ENCODE measurements at places on chromosomes 1 and 21.
A peak's percentile ranks its signal among the peaks of the same experiment; 100 is the strongest.

- DNase-seq: no peak
These were observed 41.4 kb upstream of the LMX1A start for GRCh38 chr1:165397944-165398343.

DNA sequence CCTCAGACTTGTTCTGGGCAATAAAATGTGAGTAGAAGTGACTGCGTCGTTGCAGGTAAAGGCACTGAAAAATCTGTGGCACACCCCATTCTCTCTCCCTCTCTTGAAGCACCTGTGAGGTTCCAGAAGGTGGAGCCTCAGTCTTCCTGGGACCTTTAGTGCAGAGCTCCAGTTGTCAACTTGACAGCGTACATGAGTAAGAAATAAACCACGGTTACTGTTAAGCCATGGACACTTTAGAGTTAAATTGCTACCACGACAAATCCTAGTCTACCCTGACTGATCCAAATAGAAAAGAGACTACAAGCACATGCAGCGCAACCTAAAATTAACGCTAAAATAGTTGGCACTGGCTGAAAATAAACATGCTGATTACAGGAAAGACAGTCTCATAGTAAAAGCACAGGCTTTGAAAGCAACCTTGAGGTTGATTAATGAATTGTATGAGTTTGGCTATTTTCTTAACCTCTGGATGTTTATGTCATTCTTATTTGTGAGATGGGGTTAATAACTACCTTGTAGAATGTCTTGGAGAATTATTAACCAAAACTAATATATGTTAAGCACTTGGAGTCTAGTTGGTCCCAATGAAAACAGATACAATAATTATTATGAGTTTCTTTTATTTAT is 93.0 kb upstream of the PLPPR4 start:
- no peak for DNase-seq

GRCh38 chr1:91651243-91651642 is 150.6 kb downstream of the CDC7 start:
- no peak for DNase-seq

GRCh38 chr1:47565092-47565491 is 127.2 kb downstream of the FOXD2 start:
- DNase-seq: no peak

DNA sequence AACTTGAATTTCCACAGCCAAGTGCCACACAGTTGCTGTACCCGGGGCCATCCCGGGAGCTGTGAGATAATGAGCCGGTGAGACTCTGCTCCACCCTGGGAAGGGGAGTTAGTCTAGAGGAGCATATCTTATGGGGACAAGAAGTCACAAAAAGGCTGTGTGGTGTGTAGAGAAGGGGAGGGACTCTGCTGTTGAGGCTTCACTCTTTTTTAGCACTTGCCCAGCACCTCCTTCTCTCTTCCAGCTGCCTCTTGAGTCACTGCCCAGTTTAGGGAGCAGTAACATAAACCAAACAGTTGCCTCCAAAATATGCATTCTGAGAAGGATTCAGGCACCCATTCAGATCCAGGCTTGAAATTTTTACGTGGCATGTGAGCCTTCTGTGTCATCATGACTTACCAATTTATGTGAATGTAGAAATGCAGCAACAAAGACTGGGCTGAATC is 744 bp upstream of the WDR26 start:
- DNase-seq: no peak

- no peak for DNase-seq
These were observed 975.7 kb upstream of the ADGRL2 start for GRCh38 chr1:80825067-80825466.

GRCh38 chr21:46431884-46432488 is 26.7 kb upstream of the DIP2A start:
- no peak for DNase-seq

GRCh38 chr1:22803833-22804232 is 93.2 kb downstream of the EPHB2 start:
- no peak for DNase-seq

DNA sequence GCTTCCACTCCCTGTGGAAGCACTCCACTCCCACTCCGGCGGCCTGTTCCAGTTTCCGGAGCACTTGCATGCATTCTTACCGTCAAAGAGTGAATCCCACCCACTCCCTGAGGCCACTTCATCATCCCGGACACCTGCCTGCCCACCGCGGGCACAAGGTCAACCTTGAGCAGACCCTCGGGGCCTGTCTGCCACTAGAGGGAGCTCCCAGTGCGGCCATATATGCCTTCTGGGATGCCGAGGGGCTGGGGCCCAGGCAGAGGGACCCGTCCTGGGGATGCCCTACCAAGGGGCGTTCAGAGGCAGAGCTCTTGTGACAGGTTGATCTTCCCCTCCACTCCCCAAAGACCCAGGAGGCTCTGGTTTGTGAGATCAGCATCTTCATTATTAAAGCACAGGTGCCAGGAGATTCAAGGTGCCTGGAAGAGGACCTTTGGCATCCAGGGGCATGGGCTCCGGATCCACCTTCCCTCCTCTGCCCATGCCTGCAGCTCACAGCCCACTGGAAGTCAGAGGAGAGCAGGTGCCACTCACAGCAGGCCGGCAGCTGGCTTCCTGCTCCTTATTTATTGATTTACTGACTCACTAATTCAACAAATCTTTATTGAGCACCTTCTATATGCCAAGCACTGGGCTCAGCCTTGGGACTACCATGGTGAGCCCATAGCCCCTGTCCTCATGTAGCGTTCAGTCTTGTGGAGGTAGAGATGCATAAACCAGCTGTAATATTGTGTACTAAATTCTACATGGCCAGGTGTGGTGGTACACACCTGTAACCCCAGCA is 47.3 kb downstream of the UBIAD1 start:
- no peak for DNase-seq

- DNase-seq: no peak
These were observed 10.2 kb upstream of the UBL4B start for GRCh38 chr1:110102081-110102480.

GRCh38 chr1:110034040-110034450 is 379 bp upstream of the STRIP1 start:
- no peak for DNase-seq

DNA sequence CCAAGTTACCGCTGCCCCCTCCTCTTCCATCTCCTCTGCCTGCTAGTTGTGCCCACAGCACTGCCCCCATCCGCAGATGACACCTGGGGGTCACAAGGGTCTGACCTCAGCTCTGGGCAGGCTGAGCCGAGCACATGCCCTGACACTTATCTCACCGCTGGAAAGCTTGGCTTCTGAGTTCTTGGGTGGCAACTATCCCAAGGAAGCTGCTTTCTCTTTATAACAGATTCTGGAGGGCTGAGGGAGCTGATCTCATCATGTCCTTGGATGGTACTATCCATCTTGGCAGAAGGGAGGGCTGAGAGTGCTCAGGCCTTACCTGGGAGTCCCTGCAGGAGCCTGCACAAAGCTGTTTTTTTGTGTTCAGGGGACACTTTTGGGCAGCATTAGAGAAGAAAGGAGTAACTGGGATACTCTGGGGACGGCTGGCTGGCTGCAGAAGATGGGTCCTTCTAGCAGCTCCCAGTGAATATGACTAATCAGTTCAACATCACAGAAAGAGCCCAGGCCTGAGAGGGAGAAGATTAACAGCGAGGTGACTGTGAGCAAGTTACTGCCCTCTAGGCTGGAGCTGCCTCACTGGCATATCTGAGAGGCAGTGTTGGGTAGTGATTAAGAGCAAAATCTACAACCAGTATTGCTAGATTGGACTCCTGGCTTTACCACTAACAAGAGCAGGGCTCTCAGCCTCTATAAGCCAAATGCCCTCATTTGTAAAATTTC is 71.6 kb downstream of the PLXNA2 start:
- DNase-seq: no peak

DNA sequence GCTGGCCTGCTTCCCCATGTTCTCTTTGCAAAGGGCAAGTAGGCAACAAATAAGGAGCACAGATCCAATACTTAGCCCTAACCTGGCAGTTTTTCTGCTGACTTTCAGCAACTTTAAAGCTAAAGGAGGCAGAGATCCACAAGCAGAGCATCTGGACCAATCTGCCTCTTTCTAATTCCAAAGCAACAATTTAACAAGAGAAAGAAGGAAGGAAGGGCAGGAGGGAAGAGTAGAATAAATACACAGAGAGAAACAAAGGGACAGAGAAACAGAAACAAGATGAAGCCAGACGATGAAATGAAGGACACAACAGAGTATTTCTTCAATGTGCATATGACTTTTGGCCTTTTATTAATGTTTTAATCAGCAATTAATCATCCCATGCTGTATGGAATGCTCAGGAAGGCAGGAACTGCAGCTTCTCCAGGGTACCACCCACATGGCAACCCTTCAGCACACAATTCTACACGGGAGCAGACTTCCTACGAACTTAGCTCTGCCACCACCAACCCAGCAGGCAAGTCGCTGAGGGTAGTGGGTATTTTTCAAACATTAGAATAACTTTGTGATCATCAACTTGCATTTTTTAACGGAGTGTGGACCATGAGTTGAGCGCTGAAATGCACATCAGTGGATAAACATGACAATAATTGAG is 15.3 kb downstream of the CLCC1 start:
- no peak for DNase-seq

GRCh38 chr1:97632776-97633175 is 288.1 kb downstream of the DPYD start:
- no peak for DNase-seq

- DNase-seq: no peak
These were observed 175.3 kb downstream of the PLPP3 start for GRCh38 chr1:56404066-56404465.

DNA sequence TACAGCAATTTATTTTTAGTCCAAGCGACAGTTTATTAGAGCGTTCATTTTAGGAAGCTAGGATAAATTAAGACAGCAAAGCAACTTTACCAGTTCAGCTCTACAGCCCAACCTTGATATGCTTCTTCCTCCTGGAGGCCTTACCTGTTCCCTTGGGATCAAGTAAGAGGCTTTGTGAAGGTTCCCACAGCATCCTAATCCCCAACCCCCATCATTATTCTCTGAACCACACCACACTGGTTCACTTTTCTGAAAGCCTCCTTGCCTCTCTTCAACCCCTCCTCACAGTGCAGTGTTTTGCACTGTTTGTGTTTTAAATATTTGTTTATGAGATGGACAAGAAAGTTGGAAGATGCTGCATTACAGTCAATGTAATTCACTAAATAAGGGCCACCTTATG is 126.3 kb upstream of the CXADR start:
- no peak for DNase-seq

DNA sequence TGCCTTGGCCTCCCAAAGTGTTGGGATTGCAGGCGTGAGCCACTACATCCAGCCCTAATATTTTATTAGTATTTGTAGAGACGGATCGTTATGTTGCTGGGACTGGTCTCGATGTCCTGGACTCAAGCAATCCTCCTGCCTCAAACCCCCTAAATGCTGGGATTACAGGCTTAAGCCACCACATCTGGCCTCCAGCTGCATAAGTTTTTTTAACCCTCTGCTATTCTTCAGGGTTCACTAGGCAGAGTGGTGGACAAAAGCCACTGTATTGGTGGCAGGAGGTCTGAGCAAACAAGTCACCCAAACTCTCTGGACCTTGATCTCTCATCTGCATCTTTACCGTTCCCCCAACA is 10.1 kb upstream of the CLIC4 start:
- DNase-seq: no peak

GRCh38 chr1:10866321-10867093 is 70.1 kb upstream of the CASZ1 start:
- DNase-seq: no peak

DNA sequence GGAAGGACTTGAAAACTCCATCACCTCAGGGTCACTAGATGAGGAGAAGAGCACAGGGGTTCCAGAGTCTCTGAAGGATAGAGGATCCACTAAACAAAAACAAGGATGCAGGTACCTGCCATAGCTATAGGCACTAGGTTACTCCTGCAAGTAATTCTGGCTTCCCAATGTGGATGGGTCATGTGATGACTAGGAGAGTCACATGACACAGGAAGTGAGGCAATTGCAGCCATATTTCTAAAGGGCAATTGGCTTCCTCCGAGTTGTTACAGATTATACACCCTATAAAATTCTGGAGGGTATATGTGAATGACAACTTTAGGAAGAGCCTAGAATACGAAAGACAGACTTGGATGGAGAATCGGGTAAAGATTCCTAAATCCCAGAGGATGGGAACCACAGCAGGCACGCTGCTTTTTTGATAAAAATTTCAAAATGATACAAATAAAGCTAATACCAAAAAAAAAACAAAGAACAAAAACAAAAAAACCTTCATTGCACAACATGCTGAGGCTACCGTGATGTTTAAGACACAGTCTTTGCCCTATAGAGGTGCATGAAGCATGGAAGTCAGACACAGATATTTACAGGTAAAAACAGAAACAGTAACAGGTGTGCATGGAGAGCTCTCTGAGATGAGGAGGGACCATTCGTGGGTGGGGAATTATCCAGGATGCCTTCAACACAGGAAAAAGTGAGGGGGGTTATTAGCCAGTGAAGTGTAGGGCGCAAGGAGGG is 10.5 kb downstream of the MTX1 start:
- DNase-seq: no peak

DNA sequence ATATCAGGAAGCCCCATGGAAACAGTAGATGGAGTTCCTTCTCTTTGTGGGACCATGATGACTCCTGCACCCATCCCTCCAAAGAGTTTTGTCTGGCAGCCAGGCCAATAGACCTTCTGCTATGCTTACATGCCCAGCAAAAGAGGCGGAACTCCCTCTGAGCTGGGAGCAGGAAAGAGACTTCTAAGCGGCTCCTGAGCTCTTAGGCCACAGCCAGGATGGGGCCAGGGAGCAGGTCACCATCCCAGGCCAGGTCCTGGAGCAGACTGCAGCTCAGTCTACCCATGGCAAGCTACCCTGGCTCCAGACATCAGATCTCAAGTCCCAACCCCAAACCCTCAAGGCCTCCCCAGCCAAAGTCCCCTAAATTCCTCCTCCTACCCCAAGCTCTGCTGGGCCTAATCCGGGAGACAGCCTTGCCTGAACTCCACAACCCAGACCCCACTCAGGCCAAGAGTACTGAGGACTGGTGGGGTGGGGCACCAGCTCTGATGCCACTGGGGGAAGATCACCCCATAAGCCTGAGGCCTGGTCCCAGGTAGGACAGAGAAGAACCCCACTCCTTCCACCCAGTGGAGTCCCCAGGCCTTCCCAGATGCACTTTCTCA is 387.9 kb downstream of the MATN1 start:
- no peak for DNase-seq

- DNase-seq: no peak
These were observed 68.5 kb downstream of the RBM11 start for GRCh38 chr21:14284481-14284880.

GRCh38 chr1:55120538-55120937 is 81.2 kb downstream of the PCSK9 start:
- DNase-seq: no peak

DNA sequence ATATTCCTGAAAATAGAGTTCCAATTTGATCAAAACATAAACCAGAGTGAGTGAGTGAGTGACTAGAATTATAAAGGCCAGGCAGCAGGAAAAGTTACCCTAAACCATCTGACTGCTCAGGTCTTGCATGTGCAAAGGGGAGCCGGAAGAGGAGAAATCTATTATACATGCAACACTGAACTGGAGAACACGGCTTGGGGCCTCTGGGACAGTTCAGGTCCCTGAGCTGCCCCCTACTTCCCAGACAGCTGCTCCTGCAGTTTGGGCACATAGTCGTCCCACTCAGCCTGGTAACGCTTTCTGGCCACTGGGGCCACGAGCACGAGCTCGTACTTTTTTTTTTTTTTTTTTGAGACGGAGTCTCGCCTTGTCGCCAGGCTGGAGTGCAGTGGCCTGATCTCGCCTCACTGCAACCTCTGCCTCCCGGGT is 40.1 kb downstream of the PTPRC start:
- no peak for DNase-seq

- DNase-seq: peak; percentile 81
These were observed 197.9 kb upstream of the SGIP1 start for GRCh38 chr1:66335859-66336640.
